ENCODE measurements at places on chromosomes 11 and 22.
A peak's percentile ranks its signal among the peaks of the same experiment; 100 is the strongest.

DNA sequence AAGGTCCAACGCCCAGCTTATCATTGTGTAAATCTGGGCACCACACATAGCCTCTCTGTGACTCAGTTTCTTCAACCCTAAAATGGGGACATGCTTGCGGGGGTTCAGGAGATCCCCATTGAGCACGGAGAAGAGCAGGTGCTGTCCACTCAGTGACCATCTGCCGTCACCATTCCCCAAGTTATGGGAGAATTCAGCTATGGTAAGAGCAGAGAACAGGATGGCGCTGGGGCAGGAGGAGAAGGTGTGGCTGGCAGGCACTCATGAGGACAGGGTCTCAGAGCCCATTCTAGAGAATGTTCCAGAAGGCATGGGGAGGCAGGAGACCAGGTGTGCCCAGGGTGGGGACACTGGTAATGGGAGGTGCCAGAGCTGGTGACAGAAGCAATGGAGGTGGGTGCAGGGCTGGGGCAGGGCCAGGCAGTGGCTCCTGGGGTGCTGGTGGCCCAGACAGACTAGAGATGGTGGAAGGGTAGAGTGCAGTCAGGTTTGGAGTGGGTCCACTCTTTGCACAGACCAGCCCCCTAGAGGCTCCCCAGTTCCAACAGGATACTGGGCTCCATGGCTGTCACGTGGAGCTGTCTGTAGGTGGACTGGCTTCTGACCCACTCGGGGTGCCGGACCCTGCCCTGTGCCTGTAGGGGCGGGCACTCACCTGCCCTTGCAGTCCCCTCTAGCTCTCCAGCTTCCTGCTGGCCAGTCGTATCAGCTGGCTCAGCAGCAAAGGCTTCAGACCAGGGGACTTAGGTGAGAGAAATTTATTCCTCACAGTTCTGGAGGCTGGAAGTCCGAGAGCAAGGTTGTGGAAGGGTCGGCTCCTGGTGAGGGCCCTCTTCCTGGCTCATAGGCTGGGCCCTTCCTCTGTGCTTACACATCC, 84.7 kb downstream of the CDKN1C start:
- DNase-seq, result peak; percentile 21

DNA sequence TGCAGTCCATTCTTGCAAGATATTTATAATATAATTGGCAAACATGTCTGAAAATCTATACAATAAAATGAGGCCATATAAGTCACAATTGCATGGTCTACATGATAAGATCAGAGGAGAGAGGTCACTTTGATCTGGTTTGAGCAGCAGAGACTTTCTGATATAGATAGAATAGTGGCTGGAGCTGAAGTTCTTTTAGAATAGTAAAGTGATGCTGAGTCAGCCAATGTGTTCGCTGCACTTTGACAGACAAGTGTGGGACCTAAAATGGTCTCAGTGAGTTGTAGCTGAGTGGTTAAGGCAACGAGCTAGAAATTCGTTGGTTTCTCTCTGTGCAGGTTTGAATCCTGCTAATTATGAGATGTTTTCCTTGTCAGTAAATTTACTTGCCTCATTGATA, 257.0 kb upstream of the C11orf87 start:
- no peak for DNase-seq

DNA sequence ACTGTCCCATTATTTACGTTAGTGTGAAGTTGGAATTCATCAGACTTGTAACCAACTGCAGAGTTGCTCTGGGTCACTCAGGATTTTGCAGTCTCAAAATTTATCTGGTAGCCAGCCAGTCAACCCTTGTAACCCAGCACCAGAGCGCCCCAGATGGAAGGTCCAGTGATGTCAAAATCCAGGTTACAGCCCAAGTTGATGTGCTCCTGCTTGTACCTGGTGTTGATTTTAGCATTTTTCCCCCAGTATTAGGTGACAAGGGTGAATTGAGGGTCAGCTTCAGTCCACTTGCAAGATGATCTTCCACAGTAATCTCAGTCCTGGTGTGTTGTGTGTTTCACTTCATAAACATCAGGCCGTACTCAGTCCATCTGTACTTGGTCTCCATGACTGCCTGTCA, 7.5 kb downstream of the TIMM10B start:
- DNase-seq, result no peak

GRCh38 chr11:76765863-76766350, 17.2 kb upstream of the TSKU start:
- no peak for DNase-seq

- DNase-seq, result no peak
Measured at GRCh38 chr11:122632181-122632824, 23.2 kb upstream of the UBASH3B start.

DNA sequence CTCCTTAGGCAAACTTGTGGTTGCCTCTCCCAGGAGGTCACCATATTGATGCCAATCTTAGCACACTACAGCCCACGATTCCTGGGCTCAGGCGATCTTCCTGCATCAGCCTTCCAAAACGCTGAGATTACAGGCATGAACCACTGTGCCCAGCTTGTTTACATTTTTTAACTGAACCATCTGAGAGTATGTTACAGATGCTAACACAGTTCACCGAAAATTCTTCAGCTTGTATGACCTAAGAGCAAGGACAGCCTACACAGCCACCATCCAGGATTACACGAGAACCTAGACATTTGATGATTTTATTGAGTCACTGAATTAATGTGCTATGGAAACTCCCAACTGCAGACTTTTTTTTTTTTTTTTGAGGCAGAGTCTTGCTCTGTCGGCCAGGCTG, 5.8 kb upstream of the LGALS1 start:
- DNase-seq, result no peak

- DNase-seq, result no peak
Measured at GRCh38 chr22:44171561-44171960, 9.2 kb upstream of the PARVG start.

DNA sequence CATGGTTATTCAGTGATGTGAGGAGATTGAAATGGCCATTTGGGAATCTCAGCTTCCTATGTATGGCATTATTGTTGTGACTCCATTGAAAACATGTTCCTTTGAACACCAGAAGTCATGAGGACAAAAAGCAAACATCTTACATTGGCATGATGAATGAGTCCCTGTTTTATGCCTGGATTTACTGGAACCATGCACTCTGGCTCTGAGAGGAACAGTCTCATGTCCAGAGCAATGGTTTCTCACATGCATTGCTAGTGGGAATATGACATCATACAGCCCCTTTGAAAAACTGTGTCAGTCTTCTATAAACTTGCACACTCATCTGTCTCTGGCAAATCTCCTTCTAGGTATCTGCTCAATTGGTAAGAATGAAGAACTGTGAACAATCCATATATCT, 3.4 kb upstream of the KDM4F start:
- no peak for DNase-seq

- DNase-seq, result no peak
Measured at GRCh38 chr11:12245091-12245490, 132.3 kb upstream of the PARVA start.

GRCh38 chr11:69416762-69417698, 64.4 kb upstream of the LINC01488 start:
- DNase-seq, result no peak

GRCh38 chr11:85740481-85741400, 54.7 kb upstream of the CCDC89 start:
- DNase-seq, result no peak

GRCh38 chr11:70755410-70756158, 357.3 kb downstream of the CTTN start:
- DNase-seq, result peak; percentile 91

GRCh38 chr11:60970890-60971289, 590 bp upstream of the CD6 start:
- no peak for DNase-seq

GRCh38 chr11:23772081-23772480, 724.8 kb upstream of the LUZP2 start:
- DNase-seq, result no peak

- DNase-seq, result no peak
Measured at GRCh38 chr11:122863704-122864326, 18.7 kb upstream of the JHY start.

GRCh38 chr22:20064140-20064480, 15.9 kb upstream of the DGCR8 start:
- no peak for DNase-seq

DNA sequence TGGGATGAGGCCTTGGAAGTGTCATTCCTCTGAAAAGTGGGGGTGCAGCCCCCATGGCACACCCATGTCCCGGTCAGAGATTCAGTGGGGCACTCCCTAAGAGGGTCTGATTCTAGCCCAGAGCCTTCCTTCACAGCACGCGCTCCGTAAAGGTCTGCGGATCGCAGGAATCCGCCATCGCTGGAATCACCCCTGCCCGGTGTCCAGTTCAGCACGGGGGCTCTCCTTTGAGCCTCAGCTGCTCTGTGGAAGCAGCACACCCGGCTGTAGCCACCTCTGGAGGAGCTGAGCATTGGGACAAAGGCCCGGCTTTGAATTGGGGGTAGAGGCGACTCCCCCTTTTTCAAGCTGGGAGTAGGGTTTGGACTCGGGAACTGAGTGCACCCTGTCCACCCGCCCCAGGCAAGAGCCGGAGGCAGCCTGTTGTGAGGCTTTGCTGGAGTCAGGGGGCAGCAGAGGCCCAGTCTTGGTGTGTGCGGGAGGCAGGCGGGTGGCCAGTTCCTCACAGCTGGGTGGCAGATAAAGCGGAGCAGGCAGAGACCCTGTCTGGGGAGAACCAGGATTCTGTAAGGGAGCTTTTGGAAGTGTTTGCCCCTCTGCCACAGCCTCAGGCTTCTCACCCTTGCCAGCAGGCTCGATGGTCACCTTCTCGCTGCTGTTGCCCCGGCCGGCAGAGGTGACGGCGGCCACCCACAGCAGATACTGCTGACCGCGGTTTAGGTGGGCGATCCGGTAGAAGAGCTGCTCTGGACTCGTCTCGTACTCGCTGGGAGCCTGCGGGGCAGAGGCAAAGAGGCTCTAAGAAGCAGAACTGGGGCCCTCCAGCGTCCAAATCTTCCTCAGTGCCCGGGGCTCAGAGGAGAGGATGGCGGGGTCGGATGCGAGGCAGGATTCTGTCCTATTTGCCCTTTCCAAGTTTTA, 115.9 kb downstream of the CEP164 start:
- DNase-seq, result peak; percentile 87

DNA sequence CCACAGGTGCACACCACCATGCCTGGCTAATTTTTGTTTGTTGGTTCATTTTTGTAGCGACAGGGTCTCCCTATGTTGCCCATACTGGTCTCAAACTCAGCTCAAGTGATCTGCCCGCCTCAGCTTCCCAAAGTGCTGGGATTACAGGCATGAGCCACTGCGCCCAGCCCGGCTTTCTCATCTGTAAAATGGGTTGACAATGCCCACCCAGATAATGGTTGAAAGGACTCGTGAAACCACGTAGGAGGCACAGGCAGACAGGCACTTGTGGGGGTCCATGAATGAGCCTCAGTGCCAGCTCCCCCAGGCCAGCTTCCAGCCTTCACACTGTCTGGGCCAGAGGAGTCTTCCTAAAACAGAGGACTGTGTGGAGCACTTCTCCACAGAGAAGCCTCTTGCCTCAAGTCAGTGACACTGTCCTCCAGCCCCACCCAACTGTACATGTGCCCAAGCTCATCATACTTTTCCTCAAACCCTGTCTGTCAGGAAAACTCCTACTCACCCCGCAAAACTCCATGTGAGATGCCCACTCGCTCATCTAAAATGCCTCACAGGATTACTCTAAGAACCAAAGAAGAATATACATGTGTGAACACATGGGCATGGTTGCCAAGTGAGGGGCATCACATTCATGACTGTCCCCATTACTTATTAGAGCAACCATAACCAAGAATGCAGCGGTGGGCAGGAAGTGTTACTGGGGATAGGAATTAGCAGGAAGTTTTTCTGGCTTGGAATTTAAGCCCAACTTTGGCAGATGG, 32.1 kb upstream of the WNT7B start:
- no peak for DNase-seq

- DNase-seq, result no peak
Measured at GRCh38 chr11:11980841-11981308, 27.6 kb downstream of the DKK3 start.

DNA sequence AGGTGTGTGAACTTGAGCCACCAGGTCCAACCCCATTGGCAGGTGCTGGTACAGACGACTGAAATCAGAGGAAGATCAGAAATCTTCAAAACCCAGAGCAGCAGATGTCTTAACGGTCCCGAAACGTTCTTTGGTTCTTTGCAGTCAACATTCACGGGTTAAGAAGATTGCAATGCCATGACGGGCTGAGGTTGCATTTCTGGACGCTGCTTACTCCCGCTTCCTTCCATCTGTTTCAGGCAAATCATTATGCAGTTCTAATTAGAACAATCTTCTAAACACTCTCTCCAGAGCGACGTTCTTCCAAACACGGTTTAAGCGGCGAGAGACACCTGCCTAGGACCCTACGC, 492 bp upstream of the LUZP2 start:
- DNase-seq, result no peak

GRCh38 chr11:97739932-97740800, 1280.6 kb upstream of the CNTN5 start:
- no peak for DNase-seq
